Daoy (cell line): ENCODE measurements at places on chromosomes 11 and 22. TPM values are rescaled to one million over a fixed set of nuclear protein-coding genes. Genes with fewer than 3 reads are reported as not detected.

DNA sequence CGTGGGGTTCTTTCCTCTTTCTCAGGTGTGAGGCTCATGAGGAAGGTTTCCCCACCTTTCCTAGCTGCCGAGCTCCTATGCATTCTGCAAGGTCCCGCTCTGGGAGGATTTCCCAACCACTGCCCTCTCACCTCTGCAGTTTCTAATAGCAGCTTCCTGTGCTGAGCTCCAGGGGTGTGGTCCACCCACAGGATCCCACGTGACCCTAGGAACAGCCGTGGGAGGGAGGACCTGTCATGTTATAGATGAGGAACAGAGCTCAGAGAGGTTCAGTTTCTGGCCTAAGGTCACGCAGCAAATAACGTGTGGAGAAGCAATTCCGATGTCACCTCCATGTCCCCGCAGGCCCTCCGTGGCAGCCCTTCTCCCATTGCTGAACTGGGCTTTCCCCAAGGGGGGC lies 38.5 kb downstream of the FLRT1 start:
- peak; percentile 32 for DNase-seq

CRACR2B gene
- total RNA-seq: 5.3 and 9.0 TPM in 2 replicates

- no peak for DNase-seq
Observed at GRCh38 chr11:59673291-59673690, 4.5 kb upstream of the PATL1 start.

FAM89B gene
- 23.7 and 30.2 TPM in 2 replicates for total RNA-seq

DNA sequence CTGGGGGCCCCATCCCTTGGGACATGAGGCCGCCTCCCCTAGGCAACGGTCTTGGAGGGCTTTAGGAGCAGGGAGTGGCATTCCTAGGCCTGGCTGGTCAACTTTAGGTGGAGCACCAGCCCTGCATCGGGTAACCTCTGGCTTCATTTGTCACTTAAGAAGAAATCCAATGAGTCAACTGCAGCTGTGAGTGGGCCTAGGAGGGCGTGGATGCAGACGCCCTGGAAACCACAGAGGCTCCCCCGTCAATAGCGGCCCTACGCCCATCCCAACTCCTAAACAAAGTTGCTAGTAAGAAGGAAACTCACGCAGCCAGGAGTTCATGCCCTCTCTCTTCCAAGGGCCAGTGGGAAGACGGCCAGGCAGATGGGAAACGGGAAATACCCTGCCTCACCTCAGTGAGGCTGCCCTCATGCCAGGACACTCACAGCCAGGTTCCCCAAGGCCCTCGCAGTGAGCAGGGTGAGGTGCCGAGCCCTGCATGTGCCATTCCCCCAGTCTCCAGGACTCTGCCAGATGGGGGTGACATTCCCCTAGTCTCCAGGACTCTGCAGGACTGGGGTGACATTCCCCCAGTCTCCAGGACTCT lies 20.8 kb downstream of the BID start:
- peak; percentile 65 for DNase-seq

DNA sequence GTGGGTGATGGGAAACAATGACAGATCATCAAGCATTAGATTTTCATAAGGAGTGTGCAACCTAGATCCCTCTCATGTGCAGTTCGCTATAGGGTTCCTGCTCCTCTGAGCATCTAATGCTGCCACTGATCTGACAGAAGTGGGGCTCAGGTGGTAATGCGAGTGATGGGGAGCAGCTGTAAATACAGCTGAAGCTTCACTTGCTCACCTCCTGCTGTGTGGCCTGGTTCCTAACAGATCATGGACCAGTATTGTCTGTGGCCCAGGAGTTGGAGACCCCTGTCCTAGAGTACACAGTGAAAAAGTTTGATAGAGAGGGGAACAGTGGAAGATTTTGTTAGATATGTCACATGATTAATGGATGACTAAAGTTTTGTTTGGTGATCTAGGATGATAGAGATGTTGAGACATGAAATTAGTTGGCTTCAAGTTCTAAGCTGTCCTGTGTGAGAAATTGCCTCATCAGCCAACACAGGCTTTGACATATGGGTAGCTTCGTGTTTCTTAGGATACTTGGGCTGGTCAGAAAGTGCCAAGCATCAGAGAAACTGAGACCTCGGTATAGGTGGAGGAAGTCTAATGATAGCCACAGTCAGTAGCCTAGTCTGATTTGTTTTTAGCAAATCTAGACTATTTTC lies 47.4 kb downstream of the ARHGEF12 start:
- no peak for DNase-seq

DNA sequence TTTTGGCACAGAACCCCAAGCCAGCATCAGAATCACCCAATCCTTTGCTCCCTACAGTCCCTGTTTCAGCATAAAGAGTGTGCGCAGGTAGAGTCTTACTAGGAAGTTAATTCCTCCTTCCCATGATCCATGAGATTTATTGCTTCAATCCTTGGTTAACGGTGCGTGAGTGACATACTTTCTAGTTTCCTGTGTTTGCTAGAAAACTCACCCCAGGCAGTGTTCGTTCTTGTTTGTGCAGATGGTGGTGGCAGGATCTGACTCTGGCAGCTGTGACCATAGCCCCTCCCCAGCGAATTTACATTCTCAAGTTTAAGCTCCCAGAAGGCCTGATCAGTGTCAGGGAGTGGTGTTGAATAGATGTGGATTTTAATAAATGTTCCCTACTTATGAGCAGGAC lies 106.7 kb upstream of the CCT8L2 start:
- no peak for DNase-seq

GGTLC2 gene
- not detected in 2 replicates for total RNA-seq

MPZL2 gene
- total RNA-seq: 0.17 TPM in 1 of 2 replicates, not detected in the other

GRCh38 chr11:75873417-75874221 lies 58.6 kb downstream of the UVRAG start:
- DNase-seq: no peak

DNA sequence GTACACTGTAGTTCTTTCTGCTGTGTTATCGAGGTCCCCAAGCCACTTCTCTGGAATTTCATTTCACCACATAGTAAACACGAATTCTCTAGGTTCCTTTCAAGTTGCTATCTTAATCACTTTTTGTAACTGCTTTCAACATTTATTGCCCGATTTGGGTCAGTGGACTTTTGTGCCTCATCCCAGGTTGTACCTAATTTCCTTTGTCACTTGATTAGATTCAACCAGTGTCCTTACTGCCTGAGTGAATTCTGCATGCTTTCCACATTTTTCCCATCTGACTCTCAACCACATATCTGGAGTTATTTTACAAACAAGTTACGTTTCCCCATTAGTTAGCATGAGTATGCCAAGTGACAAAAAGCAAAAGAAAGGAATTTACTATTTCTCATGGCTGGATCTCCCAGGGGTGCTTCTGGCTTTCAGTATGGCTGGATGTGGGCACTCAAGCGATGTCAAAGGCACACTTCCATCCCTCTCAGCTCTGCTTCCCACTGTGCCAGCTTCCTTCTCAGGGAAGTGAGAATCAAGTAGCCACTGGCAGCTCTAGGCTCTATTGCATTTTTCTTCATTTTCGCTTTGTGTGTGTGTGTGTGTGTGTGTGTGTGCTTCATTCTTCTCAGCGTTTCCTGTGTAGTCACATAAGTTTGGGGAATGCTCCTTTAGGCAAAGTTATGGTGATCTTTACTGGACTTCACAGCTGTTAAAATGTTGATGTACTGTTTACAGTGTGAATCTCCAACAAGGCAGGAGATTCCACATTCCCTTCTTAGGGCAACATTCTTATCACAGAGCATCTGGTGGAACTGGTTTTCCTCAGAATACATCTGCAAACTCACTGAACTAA lies 128.9 kb downstream of the DBX1 start:
- peak; percentile 88 for DNase-seq

SGSM1 gene
- 0.12 TPM in 1 of 2 replicates, not detected in the other for total RNA-seq

GRCh38 chr11:2298795-2299761 lies 2.6 kb downstream of the C11orf21 start:
- no peak for DNase-seq

- DNase-seq: no peak
Observed at GRCh38 chr11:10597877-10598351, 29.4 kb upstream of the LYVE1 start.

RAB30 gene
- 10.3 and 11.9 TPM in 2 replicates for total RNA-seq

ISX gene
- not detected in 2 replicates for total RNA-seq

DNA sequence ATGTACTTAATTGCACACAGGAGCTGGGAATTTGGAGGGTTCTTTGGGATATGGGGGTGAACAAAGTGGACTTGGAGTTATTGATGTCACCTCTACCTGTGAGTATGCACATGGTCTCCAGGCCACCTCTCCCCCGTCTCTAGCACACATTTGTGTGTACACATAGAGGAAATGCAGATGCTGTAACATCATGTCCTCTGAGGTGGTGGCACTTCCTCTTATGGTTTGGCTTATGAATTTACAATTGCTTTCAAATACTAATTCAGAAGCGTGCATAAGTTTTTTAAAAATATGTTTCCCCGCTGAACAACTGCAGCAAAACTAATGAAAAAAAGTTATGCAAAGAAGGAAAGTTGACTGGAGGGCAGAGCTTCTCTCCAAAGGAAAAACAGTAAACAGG lies 152.0 kb upstream of the TENM4 start:
- no peak for DNase-seq

PRR33 gene
- not detected in 2 replicates for total RNA-seq

- DNase-seq: no peak
Observed at GRCh38 chr11:60761436-60762190, 4.9 kb downstream of the MS4A15 start.

POLR2F gene
- 138 and 183 TPM in 2 replicates for total RNA-seq

DNA sequence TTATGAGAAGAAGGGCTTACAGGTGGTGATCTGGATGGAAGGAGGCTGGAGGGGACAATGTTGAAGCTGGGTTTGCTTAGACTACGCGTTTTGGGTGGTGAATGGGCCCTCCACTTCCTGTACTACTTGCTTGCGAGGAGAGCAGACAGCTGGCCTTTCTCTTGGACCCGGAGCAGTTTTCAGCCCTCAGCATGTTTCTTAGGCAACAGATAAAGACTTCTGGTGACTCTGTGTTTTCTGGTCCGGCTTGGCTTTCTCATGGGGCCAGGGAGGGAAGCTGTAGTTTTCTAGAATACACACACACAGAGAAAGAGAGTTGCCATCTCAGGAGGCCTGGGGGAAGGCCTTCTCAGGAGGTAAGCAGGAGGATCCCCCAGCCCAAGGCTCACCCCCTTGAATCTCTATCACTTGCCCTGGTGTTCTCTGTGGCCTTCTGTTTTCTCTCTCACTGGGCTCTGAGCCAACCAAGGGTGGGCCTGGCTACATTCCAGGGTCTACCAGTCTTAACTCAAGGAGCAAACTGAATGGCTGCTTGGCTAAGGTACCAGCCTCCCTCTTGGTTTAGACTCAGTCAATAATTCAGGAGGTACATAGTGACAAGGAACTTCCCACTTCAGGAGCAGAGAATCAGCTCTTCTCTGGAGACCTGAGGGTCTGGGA lies 2.4 kb downstream of the CCS start:
- DNase-seq: no peak

DNA sequence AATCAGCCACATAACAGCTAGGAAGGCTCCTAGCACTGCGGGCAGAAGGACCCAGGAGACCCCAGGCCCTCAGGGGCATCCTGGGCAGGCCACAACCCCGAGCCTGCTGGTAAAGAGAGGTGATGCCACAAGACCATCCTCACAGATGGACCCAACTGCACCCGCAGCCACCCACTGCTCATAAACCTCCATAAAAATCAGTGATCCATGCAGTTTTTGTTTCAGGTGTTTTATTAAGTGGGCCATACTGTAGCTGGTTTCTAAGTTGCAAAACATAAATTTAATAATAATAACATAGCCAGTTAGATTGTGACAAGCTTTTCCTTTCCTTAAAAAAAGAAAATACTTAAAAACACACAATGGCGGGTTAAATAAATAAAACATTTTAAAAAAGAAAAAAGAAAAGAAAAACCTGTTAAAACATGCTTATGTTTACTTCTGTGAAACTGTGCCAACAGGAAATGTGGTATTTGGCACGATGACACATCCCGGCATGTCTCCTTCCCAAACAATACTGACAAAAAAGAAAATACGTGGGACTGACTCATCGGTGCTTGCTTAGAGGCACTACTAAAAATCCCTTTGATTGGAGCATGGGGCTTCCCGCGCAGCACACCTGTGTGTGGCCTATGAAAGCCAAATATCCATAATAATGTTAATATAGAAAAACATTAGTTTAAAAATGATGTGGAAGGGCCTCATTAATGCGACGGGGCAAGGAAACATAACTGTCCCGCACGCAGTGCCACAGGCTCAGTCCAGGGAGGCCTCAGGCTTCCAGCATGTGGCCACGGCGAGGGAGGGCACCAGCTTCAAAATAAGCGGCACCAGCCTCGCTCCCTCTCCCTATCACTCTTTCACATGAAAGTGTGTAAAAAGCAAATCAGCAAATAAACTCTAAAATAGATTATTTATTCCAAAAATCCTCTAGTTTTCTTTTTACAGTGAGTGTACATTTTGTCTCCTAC lies 47.5 kb upstream of the SCUBE2 start:
- peak; percentile 89 for DNase-seq

FGF3 gene
- total RNA-seq: not detected in 2 replicates

APLP2 gene
- total RNA-seq: 94.6 and 103 TPM in 2 replicates

RCOR2 gene
- total RNA-seq: 0.36 and 0.80 TPM in 2 replicates

DNA sequence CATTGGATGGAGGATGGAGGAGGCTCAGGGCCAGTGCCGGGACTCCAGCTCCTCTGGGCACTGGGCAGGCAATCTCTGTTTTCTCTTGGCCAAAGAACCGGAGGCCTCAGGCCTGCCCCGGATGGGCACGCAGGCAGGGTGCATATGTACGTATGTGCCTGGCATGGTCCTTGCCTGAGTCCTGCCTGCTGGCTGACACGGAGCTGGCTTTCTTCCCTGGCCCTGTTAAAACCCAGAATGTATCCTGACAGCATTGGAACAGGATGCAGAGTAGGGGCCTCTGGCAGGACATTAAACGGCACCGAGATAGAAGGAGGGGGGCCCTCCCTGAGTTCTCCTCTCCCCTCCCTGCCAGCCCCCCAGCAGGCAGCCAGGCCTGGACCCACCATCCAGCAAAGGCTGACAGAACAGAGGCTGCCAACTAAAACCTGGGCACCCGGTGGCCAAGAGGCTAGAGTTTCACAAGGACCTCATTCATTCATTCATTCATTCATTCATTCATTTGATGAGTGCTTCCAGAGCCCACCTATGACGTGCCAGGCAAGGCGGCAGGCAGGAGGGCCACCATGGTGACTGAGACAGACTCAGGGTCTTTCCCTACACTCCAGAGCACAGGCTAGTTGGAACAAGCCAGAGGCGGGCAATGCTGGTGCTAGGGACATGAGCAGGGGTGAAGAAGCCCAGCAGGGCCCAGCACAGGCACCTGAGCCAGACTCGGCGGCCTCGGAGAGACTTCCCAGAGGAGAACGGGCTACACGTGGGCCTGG lies 28.8 kb downstream of the FLRT1 start:
- DNase-seq: no peak

SEPTIN5 gene
- total RNA-seq: 6.1 and 7.8 TPM in 2 replicates

NUP98 gene
- total RNA-seq: 76.7 and 79.0 TPM in 2 replicates

- peak; percentile 24 for DNase-seq
Observed at GRCh38 chr11:45412051-45412471, 125.9 kb upstream of the SYT13 start.

- DNase-seq: no peak
Observed at GRCh38 chr22:46399251-46400024, 63.9 kb downstream of the TRMU start.

- no peak for DNase-seq
Observed at GRCh38 chr11:20373568-20374209, 10.2 kb downstream of the HTATIP2 start.

DNA sequence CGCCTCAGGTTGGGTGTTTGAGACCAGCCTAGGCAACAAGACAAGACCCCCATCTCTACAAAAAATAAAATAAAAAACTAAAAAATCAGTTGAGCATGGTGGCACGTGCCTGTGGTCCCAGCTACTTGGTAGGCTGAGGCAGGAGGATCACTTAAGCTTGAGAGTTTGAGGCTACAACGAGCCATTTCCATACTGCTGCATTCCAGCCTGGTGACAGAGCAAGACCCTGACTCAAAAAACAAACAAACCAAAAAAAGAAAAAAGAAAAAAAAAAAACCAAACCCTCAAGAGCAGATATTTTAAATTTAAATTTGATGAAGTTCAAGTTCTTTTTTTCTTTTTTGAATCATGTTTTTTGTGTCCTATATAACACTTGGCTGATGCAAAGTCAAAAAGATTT lies 7.2 kb upstream of the CCDC83 start:
- no peak for DNase-seq
